ENCODE measurements at places on chromosomes 12 and 14. TPM values are rescaled to one million over a fixed set of nuclear protein-coding genes. Genes with fewer than 3 reads are reported as not detected.

The RNF31 gene
- 60.8 TPM for total RNA-seq

DNA sequence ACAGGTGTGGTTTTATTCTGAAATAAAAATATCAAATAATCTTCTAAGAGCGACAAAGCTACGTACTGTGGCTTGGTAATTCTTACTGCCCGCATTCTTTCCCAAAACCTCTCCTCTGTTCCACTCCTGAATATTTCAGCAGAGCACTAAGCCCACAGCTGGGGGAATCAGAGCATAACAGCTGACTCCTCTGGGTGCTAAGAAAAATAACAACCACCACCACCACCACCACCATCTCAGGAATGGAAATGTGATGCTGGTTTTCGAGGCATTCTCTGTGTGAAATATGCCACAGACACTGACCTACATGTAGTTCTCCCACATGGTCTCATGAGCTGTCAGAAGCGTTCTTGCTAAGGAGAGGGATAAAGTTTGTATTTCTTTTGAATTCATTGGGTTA lies 183.7 kb downstream of the BMP4 start:
- no peak for DNase-seq

The WASHC3 gene
- 20.9 TPM for total RNA-seq

DNA sequence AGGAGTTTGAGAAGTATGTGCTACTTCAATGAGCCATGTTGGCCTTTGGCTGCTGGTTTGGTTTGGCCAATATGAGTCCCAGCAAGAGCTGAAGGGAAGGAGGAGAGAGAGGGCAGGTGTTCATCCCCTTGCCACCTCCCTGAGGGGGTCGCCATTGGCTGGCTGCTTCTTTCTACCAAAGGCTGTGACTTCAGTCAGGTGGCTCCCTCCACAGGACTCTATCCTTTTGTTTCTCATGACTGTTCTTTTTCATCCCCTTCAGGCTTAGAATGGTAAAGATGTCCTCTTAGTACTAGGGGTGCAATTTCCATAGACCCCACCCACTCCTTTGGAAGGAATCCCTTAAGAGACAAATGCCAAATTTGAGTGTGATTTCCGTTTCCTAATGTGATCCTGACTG lies 31.2 kb upstream of the OTOGL start:
- DNase-seq: no peak

The CISTR gene
- total RNA-seq: not detected

DNA sequence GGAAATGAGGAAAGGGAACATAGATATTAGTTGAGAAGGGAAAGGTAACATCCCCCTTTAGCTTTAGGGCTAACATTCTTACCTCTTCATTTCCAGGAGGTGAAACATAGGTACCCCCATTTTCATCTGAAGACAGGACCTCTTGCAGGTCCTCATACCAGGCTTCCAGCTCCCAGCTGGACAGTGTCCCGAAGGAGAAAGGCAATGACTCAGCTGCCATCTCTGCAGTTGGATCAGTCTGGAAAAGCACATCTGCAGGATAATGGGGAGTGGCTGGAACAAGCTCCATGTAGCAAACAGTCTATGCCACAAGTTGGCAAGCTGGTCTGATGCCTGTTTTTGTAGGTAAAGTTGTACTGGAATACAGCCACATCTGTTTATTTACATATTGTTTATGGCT lies 3.1 kb downstream of the DDIT3 start:
- DNase-seq: no peak

GRCh38 chr12:3421191-3421978 lies 69.6 kb upstream of the PRMT8 start:
- no peak for DNase-seq

- no peak for DNase-seq
Observed at GRCh38 chr12:115074617-115075016, 390.6 kb upstream of the TBX3 start.

The PDZRN4 gene
- not detected for total RNA-seq

The VRTN gene
- not detected for total RNA-seq

Measured in PC-9 (cell line).